Stimulated activated CD8-positive, alpha-beta memory T cell treated with anti-CD3 and anti-CD28 coated beads, Interleukin-15, amount 100 ng/mL, for 4 hours (primary cell): ENCODE measurements at places on chromosomes 5 and 9.

- DNase-seq = peak; percentile 65
These were observed 42.8 kb downstream of the SNX30 start for GRCh38 chr9:112793213-112793810.

DNA sequence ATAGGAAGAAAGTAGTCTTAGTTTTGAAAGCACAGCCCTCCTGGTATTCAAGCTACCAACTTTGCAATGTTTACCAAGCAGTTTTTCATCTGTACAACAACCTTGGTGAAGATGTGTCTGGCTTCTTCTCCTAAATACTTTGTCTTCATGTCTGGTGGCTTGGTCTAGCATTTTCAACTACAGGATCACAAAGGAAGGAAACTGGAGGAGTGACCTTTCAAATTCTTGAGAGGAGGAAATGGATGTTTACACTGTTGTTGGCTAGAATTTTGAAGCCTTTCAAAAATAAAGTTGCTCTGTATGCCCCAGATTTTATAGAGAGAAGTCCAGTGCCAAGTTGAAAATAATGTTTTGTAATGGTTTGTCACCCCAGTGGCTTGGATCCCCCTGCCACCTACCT is 16.3 kb downstream of the PAM start:
- no peak for DNase-seq

DNA sequence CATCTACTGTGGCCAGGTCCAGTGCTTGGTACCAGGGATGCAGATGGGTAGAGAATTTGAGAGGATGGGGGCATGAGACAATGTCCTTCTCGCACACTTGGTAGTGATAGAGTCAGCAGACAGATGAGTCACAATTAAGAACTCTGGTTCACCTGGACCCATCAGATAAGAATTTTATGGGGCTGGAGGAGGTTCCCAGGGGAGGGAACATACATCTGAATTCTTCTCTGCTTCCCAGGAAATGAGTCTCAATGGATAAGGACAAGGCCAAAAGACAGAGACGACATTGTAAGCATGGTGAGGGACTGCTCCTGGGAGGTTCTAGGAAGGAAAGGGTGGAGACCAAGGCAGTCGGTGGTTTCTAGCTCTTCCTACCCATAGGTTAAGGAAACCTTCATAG is 5.3 kb downstream of the SLC4A9 start:
- no peak for DNase-seq

- no peak for DNase-seq
These were observed 533.4 kb downstream of the PSAT1 start for GRCh38 chr9:78830301-78830700.

GRCh38 chr5:38506302-38506701 is 50.1 kb downstream of the LIFR start:
- DNase-seq = no peak

- no peak for DNase-seq
These were observed 32.1 kb downstream of the PDGFRB start for GRCh38 chr5:150123542-150123941.

DNA sequence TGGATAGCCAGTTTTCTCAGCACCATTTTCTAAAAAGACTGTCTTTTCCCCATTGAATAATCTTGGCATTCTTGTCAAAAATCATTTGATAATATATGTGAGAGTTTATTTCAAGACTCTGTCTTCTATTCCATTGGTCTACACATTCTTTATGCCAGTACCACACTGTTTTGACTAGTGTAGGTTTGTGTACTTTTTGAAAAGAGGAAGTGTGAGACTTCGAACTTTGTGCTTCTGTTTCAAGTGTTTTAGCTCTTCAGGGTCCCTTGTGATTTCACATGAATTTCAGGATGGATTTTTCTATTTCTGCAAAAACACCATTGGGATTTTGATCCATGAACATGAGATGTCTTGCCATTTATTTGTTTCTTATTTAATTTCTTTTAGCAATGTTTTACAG is 78.5 kb upstream of the ALDH1A1 start:
- no peak for DNase-seq

- DNase-seq = no peak
These were observed 319.1 kb downstream of the GLIS3 start for GRCh38 chr9:3980771-3981170.

GRCh38 chr5:568809-569208 is 43.3 kb upstream of the CEP72 start:
- DNase-seq = no peak

- DNase-seq = no peak
These were observed 60.7 kb upstream of the ITGA1 start for GRCh38 chr5:52727020-52727419.

GRCh38 chr5:178081571-178082243 is 31.6 kb upstream of the N4BP3 start:
- DNase-seq = no peak

DNA sequence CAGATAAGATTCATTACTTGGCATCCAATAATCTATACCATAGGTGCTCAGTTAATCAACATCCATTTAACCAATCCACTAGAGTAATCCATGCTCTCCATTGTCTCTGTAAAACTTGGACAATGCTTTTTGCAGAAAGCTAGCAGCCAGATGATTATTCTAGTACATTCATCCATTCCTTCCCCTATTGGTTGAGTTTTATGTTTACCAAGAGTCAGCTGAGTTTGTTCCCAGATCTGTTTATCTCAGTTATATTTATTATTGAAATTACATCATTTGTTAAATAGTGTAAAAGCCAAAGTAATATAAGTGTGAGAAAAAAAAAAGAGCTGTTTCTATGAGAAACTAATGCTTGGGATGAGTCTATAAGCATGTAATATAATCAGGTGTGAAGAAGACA is 63.3 kb upstream of the TMC1 start:
- DNase-seq = no peak

DNA sequence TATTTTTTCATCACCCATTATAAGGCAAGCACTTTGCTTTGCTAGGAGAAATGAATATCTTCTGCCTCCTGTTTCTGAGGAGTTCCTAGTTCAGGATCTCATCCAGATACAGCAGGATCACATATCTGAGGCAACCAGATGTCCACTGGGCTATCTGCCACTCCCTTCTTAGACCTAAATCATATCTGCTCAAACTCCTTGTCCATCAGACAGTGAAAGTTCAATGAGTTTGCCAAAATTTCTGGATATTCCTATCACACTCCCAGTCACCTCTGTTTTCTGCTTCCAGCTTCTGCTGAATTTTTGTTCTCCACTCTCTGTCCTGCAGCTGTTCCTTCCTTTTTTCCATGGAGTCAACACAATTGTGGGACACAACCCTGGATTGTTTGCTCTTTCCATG is 54.2 kb upstream of the BASP1 start:
- no peak for DNase-seq

GRCh38 chr5:100872408-100873190 is 30.5 kb downstream of the ST8SIA4 start:
- no peak for DNase-seq
